ENCODE measurements at places on chromosomes 4 and X.

GRCh38 chrX:110178179-110178865 lies 139.6 kb downstream of the AMMECR1 start:
- no peak for DNase-seq

- no peak for DNase-seq
These were observed 258.6 kb downstream of the FAT4 start for GRCh38 chr4:125573368-125573767.

DNA sequence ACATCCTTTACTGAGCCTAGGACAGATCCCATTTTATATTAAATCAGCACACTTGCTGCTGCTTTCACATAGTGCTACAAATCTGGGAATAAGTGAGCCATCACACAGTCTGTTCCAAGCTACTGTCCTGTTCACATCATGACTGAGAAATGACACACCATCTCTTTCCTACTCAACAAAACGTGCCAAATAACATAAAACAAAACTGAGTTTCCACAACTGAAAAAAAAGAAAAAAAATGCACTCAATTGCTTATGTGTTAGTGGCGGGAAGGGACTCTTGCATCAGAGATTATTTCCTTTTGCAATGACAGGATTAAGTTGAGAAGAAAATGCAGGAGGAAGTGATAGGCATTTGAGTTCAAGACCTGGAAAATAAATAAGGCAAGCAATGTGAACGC lies 109.0 kb downstream of the SHROOM4 start:
- no peak for DNase-seq

DNA sequence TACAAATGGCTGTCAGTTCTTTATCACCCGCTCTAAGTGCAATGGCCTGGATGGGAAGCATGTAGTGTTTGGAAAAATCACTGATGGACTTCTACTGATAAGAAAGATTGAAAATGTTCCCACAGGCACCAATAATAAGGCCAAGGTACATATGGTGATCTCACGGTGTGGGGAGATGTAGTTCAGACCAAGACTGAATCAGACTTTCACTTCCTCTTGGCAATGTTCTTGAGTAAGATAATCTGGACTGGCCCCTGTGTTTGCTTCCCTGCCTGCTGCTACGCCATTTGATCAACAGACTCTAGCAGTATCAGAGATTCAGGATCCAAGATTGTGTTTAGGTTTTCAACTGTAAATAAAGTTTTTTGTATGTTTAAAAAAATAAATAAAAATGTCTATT lies 682.2 kb upstream of the AMOT start:
- DNase-seq: no peak

DNA sequence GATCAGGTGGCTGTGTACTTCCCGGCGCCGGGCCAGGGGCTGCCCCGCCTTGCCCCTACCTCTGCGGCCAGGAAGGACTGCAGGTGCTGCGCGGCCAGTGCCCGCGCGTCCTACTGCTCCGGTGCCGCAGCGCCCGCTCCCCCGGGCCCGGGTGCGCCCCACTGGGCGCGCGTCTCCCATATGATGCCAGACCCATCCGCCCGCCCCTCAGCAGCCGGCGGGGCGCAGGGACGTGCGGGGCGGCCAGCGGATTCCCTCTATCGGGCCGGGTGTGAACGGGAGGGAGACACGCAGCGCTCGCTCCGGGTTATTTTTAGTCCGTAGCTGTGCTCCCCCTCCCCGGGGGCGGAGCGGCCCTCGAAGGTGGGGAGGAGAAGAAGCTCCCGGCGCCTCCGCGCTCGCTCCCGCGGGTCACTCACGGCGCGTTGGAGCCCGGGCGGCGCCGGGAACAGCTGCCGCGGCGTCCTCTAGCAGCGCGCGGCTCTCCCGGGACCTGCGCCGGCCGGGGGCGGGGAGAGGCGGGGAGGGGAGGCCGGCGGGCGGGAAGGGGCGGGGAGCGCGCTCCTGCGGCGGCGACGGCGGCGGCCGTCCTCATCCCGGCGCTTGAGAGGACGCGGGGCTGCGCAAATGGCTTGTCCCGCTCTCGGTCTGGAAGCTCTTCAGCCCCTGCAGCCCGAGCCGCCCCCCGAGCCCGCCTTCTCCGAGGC lies 103.6 kb downstream of the UCHL1 start:
- DNase-seq: peak; percentile 76

DNA sequence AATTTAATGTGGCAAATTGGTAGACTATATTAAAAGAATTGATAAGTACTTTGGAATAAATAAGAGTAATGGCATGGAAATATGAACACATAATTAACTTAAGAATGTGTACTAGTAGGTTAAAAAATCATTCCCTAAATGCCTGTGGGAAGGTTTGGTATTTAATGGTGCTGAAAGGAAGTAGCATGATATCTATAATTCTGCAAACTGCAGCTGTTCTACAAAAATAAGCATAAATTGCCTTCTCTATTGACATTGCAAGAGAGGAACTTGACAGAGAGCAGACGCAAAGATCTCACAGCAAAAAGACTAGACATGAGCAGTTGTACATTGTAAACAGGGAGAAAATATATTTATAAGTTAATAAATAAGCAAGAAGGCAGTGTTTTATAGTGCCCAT lies 752.5 kb upstream of the PCDH10 start:
- no peak for DNase-seq

- DNase-seq: no peak
These were observed 441.7 kb downstream of the ARAP2 start for GRCh38 chr4:35802644-35803043.

GRCh38 chrX:40173143-40174000 lies 75.6 kb upstream of the BCOR start:
- DNase-seq: peak; percentile 60

- no peak for DNase-seq
These were observed 80.0 kb upstream of the NALF2 start for GRCh38 chrX:69424161-69424560.
